ENCODE measurements at places on chromosomes 3 and 15.

DNA sequence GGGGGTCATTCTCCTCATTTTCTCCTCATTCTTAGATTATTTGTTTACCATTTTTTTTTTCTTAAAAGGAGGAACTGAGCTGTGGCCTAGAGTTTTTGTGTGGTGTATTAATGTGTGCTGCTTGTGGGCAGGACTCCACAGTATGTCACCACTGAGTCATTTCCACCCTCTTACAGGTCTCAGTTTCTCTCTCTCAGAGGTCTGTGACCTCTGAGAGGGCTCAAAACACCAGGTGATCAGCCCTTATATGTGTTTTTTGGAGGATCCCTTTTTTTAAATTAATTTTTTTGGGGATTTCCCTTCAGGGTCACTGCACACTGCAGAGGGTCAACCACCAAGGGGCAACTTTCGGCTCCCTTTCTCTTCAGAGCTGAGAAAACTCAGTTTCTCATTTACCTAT, 166.4 kb downstream of the SUCNR1 start:
- DNase-seq = no peak

DNA sequence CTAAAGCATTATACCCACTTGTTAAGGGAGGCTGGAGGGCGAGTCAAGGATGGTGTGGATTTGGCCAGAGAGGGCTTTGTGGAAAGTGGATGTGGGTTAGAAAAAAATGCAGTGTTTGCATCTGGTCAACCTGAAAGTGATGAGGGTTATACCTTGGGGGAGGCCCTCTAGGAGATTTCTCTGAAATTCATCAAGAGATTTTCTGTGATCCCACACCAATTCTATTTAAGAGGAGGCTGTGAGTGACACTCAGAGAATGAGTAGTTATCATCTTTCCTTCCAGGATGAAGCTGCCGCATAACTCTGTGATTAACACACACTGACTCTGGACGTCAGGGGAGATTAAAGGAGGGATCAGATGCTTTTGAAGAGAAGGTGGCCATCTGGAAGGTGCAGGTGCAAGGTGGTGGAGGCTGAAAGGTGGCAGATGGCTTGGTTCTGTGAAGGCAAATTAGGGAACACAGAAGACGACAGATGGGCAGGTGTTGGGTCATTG, 54.8 kb downstream of the ANAPC13 start:
- no peak for DNase-seq

- DNase-seq = no peak
Measured at GRCh38 chr3:83823095-83823494, 1135.7 kb upstream of the CADM2 start.

GRCh38 chr3:46097691-46098241, 70.5 kb upstream of the XCR1 start:
- no peak for DNase-seq

GRCh38 chr3:113084777-113085176, 94.0 kb downstream of the GTPBP8 start:
- DNase-seq = no peak

DNA sequence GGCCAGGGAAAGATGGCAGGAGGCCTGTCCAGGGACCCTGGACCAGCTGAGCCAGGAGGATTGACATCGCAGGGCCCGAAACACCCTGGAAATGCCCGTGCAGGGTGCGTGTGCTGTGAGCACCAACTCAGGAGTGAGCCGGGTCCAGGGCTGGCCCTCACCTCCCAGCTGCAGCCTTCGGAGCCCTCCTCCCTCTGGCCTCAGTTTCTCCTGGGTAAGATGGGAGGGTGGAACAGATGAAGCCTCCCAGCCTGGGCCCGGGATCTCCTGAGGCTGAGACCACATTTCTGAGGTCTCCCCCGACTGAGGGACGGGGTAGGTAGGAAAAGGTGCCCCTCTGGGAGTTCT, 5.3 kb upstream of the CALML4 start:
- no peak for DNase-seq

DNA sequence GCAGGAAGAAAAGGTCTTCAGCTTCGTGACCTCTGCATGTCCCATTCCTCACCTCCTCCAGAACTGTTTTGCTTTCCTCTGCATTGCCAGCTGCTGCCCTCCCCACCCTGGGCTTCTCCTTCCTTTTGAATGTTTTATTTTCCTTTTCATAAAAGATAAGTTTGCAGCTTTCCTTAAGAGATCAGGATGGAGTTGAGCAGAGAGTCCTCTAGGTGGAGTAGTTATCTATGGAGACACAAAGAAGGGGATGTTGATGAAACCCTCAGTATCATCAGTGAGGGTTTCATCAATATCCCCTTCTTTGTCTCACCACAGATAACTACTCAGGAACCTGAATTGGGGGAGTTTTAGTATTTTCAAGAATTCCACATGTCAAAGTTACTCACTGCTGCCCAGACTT, 19.0 kb upstream of the SLC25A36 start:
- DNase-seq = no peak

DNA sequence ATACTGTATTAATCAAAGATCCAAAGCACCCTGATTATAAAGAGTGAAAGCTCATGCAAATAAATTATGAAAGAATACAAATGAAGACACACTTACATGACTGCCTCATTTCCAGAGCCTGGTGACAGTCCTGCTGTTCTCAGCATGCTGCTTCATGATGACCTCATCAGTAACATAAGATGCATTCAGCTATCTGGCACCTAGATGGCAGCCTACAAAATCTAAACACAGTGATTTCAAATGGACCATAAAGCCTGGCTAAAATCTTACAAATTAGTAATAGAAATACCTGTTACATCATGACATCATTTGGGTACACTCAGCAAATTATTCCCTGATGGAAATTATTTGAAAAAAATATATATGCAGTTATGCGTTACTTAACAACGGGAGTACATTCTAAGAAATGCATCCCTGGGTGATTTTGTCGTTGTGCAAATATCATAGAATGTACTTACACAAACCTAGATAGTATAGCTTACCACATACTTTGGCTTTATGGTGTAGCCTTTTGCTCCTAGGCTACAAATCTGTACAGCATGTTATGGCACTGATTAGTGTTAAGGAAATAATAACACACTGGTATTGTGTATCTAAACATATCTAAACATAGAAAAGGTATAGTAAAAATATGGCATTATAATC, 207.2 kb downstream of the EPHA3 start:
- no peak for DNase-seq

- DNase-seq = no peak
Measured at GRCh38 chr3:189820365-189820720, 189.2 kb downstream of the TP63 start.

GRCh38 chr3:40387001-40387894, at the start of gene ENTPD3:
Gene ENTPD3 (plus strand): TSS chr3:40387184. CDS start chr3:40388058, 874 bp downstream.
- DNase-seq = no peak

GRCh38 chr3:122714273-122714672, 33.6 kb downstream of the PARP14 start:
- DNase-seq = no peak

DNA sequence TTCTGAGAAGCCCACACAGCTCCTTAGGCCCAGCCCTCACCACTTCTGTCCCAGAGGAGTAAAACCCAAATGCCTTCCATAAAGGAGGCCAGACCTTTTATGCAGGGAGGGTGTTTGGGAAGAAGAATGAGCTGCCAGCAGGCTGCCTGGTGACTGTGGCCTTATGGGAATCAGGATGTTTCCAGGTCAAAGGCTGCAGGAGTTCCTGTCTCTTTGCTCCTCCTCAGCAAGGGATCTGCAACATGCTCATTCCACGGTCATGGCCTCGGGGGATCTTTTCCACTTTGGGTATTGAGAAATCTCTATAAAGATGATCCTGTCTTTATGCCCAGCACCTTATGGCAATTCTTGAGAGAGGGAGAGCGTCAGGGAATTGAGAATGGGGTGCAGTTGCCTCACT, 25.2 kb upstream of the MAGEF1 start:
- DNase-seq = no peak

GRCh38 chr15:42595626-42596240, 20.3 kb downstream of the STARD9 start:
- no peak for DNase-seq

DNA sequence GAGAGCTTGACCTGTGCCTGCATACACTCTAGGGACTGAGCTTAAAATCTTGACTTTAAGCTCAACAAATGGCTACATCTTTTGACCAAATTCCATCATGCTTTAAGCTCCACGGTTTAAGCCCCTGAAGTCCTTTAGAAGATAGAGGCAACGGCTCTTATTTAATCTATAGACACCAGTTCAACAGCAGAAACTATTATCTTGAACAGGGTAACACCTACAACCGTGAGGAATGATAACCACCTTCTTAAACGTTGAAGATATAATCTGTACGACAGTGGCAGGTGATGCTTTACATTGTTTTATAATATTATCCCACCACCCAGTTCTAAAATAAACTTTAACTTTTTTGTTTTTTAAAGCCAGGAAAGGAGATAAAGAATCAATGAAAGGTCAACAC, 1007.8 kb downstream of the FHIT start:
- DNase-seq = no peak

DNA sequence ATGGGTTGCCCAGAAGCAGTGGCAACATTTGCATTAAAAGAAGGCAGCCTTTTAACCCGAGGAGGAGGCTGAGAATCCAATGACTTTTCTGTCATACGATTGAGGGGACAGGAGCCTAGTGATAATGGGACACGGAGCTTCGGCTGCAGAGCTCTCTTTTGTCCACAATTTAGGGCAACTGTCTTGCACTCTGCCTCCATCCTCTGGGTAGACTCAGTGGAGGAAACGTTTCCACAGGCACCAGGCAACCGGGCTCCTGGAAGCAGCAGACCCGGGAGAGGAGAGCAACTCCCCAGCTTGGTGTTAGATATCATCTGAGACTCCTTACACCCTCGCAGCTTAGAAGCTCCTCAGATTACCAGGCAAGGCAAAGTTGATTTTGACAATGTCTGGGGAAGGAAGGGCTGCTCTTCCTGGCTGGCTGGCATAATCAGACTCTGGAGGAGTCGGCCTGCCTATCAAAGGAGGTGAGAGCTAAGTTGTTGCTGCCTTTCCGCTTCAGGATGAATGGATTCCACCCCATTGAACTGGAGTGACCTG, 43.5 kb upstream of the RNU6-1 start:
- DNase-seq = no peak

GRCh38 chr3:98329392-98330124, 24.1 kb upstream of the OR5K4 start:
- no peak for DNase-seq

GRCh38 chr15:74130155-74130848, at the start of gene ISLR2:
Gene ISLR2 (plus strand): TSS chr15:74130586. CDS start chr15:74132755, 2,169 bp downstream.
- no peak for DNase-seq

DNA sequence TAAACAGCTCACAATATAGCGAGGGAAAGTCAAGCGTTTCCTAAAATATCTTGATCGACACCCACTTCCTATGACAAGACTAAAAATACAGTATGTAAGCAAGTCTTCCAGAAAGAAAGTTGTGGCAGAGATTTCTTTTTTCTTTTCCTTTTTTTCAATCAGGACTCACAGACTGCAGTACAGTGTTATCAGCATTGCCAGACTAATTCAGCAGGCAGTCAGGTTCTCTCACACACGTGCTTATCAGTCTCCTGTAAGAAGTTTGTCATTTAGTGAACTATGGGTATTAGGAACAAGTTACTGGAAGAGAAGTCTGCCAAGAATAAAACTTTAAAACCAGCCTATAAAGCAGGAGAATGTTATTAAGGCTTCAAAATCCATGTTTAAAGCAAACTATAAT, 32.8 kb upstream of the ZNF385D start:
- no peak for DNase-seq

GRCh38 chr3:75938921-75939320, 153.6 kb upstream of the ZNF717 start:
- DNase-seq = no peak

- no peak for DNase-seq
Measured at GRCh38 chr3:55468251-55468650, 18.9 kb downstream of the WNT5A start.

DNA sequence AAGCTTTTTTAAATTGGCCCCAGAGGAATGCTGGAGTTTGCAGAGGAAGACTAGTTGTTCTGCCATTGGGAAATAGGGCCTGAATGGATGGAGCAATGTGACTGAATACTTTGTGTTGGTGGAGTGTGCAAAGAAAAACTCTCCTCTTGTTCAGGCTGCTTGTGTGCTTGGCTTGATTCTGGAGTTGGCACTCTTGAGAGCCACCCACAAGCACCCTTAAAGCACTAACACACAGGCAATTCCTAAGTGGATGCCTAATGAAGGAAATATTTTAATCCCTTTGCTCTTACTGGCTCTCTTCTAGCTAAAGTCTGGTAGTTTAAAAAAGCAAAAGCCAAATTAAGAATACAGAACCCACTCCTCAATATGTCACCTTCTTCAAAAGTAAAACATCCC, 304.4 kb upstream of the C2CD4B start:
- DNase-seq = no peak

GRCh38 chr3:36907911-36908646, 36.8 kb downstream of the TRANK1 start:
- DNase-seq = no peak

GRCh38 chr3:177213801-177214535, 16.7 kb upstream of the TBL1XR1 start:
- no peak for DNase-seq

- no peak for DNase-seq
Measured at GRCh38 chr15:101172501-101173071, 79.3 kb downstream of the CHSY1 start.

DNA sequence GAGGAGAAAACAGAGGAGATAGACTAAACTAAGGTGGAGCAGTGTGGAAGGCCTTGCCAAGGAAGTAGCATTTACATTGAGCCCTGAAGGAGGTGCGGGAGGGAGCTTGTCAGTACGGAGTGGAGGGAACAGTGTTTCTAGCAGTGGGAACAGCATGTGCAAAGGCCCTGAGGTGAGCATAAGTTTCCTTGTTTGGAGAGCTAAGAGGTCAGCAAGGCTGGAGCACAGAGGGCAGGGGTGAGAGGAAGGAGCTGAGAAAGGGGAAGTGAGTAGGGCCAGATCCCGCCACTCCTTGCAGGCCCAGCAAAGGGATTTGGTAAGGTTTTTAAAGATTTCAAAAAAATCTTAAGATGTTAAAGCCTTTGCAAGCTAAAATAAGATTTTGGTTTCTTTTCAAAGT, 70.1 kb downstream of the HMCES start:
- DNase-seq = no peak

DNA sequence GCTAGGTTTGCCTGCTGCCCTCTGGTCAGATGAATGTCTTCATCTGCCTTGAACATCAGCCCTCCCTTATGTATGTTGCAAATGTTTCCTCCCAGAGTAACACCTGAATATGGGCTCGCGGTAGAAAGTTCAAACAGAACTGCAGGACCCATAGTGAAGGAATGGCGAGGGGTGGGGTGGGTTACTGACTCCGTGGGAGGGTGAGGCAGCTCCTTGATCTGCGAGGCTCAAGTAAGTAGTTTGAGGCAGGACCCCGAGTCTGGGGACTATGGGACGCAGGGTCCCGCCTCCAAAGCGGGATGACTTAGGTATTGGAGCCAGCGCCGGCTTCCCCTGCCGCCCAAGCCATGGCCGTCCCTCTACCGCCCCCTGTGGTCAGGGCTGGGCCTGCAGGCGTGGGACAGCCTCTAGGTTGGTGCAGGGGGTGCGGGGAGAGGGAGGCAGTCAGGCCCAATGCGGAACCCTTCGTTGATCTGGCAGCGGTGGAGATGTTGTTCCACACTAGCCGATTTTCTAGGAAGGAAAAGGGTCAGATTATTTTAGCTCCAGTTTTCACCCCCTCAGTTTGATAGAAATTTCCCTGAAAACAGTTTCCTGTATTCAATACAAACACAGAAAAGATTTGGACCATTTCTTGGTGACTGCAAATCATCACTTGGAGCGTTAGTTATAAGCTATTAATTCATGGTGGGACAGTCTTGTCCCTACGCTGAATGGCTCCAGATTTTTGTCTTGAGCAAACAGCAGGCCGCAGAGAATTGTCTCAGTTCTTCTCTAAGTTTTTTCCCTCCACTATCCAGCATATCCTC, 72.3 kb downstream of the CORO2B start:
- no peak for DNase-seq

- no peak for DNase-seq
Measured at GRCh38 chr3:157384491-157384890, 52.2 kb upstream of the PTX3 start.
